Activated CD8-positive, alpha-beta memory T cell treated with anti-CD3 and anti-CD28 coated beads, Interleukin-2, amount 50 U/mL, for 4 hours (primary cell): ENCODE measurements at places on chromosomes 6 and 20.

- peak; percentile 18 for DNase-seq
Observed at GRCh38 chr6:156396791-156397418, 380.3 kb upstream of the ARID1B start.

DNA sequence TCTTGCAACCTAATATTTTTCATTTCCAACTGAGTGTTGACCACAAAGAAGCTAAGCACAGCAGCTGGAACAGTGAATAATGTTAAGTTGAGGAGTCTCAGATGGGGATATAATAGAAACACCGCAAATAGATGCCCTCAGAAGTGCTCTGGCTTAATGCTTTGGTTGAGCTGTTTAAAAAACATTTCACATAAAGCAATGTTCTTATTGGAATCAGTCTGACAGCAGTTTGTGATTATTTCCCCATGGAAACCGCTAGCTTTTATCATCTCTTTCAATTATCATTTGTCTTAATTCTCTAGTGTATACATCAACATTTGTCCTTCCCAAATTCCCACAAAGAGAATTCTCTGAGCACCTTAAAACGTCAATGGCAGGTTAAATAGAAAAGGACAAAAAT, 30.8 kb downstream of the METTL24 start:
- DNase-seq = no peak

- DNase-seq = peak; percentile 68
Observed at GRCh38 chr20:62805155-62805710, 598 bp downstream of the OGFR start.

DNA sequence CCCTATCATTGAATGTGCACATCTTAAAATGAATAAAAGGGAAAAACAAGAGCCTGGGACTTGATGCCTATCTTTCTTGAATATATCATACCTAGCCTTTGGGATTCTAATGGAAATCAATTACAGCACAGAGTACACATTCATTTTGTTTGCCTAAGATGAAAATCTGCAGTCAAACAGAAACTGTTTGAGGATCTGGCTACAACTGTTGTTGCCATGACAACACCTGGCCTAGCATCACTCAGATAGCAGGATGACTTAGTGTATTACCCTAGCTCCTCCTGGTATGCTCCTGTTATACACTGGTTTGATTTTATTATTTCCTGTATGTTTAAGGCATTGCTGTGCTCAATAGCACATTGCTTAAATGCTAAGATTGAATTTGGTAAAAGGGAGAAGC, 71.5 kb upstream of the LAMP5 start:
- DNase-seq = no peak

GRCh38 chr20:33835615-33836172, 24.5 kb downstream of the CHMP4B start:
- DNase-seq = no peak

DNA sequence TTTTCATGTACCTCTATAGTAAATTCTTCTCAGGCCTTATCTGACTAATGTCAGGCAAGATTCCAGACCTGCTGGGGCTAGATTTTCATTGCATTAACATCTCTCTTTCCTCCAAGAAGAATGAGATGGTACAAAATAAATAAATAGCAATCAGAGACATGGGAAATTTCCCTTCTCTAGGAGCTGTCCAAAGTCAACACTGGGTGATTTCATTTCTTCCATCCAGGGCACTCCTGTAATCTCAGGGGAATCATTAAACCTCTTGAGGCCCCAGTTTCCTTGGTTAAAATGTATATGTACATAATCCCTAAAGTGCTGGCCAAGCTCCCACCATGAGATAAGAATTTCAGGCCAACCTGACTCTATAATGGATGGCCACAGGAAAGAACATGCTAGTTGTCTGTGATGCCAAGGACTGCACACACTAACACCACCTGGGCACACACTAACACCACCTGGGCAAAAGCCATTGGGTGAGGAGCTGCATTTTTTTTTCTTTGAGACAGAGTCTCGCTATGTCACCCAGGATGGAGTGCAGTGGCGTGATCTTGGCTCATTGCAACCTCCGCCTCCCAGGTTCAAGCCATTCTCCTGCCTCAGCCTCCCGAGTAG, 912 bp downstream of the IL17F start:
- DNase-seq = no peak

- no peak for DNase-seq
Observed at GRCh38 chr6:36263390-36264000, 6.4 kb upstream of the PNPLA1 start.

GRCh38 chr6:141290941-141291721, 841.6 kb upstream of the GJE1 start:
- DNase-seq = no peak

GRCh38 chr20:24422091-24422760, 47.2 kb upstream of the SYNDIG1 start:
- DNase-seq = no peak

GRCh38 chr20:52172392-52173047, 19.1 kb downstream of the ZFP64 start:
- no peak for DNase-seq

DNA sequence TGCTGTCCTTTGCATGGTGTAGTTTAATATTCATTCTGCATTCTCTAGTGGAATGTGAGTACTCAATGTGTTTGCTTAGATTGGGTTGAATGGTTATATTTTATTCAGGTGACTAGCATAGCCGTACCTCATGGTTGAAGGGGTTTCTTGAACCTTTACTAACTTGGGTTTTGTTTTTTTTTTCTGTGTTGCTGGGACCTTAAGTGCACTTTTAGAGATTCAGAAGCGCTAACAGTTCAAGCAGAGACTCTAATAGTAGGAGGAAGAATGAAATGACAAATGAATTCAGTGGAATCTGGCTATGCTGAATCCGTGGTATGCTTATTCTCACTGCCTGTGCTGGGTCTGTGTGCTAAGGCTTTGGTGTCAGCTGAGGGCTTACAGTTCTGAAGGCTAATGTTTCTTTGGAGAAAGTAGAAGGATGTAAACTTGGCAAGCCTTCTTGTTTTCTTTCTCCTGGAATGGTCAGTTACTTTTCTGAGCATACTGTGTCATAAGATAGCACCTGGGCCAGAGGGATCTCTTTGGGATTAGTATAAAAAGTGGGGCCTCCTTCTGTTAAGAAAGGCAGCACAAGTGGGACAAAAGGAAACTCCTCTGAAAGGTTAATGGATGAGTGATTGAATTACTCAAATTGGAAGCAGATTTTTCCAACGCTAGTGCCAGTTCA, 28.7 kb downstream of the RNF144B start:
- DNase-seq = no peak

GRCh38 chr6:152364866-152365265, 272.3 kb downstream of the SYNE1 start:
- no peak for DNase-seq

DNA sequence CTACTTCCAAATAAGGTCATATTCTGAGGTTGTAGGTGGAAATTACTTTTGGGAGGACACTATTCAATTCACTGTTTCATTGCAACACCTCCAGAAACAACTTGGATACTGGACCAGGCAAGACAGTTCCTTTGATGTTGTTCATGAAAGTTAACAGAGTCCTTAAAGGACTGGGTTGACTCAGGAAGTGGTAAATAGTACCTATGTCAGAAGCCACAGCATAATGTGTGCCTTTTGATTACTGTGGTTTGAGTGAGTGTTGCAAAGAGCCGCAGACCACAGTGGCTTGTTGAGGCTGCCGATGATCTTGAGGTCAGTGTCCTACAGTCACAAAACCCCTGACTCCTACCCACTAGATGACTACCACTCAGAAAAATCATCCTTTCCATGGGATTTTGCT, 10.9 kb downstream of the IL20RA start:
- peak; percentile 39 for DNase-seq

GRCh38 chr6:44116641-44117382, 10.4 kb downstream of the MRPL14 start:
- no peak for DNase-seq

GRCh38 chr6:26088344-26088743, 1.1 kb downstream of the HFE start:
- no peak for DNase-seq

- no peak for DNase-seq
Observed at GRCh38 chr6:21309807-21310221, 283.7 kb upstream of the SOX4 start.

DNA sequence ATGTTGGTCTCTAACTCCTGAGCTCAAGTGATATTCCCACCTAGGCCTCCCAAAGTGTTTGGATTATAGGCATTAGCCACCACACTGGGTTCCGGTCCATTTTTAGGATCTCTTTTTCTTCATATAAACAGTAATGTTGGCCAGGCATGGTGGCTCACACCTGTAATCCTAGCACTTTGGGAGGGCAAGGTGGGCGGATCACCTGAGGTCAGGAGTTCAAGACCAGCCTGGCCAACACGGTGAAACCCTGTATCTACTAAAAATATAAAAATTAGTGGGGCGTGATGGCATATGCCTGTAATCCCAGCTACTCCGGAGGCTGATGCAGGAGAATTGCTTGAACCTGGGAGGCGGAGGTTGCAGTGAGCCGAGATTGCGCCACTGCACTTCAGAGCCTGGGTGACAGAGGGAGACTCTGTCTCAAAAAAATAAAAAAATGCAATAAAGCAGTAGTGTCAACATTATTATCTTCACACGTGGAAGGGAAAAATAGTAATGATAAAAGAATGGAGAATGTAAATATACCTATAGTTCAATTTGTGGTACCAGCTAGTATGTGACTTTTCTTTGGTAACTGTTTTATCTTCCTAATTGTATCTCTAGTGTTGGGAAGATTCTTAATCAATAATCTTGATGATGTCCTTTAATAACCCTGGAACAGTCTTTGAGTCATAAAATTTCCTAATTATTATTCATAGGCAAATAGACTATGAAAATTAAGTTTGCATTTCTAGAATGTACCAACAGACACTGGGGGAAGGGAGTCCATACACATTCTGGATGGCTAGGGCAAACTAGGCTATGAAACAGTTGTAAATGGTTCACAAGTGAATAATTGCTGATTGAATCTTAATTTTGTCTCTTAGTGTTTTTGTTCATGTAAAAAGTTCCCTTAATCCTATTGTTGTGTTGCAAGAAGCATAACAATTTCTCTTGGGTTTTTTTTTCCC, 3.6 kb downstream of the PARD6B start:
- no peak for DNase-seq

- DNase-seq = no peak
Observed at GRCh38 chr6:110664933-110665332, 150.3 kb downstream of the CDK19 start.

GRCh38 chr6:68975064-68975463, 340.0 kb downstream of the ADGRB3 start:
- DNase-seq = no peak

GRCh38 chr6:158002951-158003853, 21.5 kb downstream of the SYNJ2 start:
- DNase-seq = no peak

DNA sequence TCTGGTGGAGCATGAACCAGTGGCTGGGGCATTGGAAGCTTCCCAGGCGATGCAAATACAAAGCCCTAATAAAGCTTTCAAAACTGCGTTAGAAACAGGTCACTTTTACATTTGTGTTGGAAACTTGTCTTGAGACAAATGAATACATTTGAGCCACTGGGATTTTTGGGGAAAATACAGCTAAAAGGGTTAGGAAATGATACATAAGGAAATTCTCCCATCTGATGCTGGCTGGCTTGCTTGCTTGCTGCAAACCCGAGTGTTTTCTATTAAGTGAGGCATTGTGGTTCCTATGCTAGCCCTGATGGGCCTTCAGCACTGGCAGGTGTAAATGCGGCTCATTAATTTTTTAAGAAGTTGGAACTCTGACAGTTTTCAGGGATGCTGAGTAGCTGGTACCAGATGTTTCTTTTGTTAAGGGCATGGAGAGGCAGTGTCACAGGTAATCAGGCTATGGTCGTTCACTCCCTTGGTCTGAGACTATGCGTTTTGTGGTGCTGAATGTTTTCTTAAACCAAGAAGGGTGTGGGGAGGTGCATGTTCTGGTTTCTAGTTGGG, 35.2 kb downstream of the RREB1 start:
- DNase-seq = no peak

DNA sequence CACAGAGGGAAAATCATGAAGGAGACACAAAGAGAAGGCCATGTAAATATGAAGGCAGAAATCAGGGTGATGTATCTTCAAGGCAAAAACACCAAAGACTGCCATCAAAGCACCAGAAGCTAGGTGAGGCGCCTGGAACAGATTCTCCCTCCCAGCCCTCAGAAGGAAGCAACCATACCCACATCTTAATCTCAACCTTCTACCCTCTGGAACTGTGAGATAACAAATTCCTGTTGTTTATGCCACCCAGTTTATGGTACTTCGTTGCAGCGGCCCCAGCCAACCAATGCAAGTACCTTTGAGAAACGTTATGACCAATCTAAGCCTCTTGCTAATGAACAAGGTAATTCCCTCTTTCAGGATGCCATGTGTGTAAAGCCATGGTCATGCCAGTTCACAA, 66.2 kb upstream of the STXBP5 start:
- no peak for DNase-seq

- DNase-seq = no peak
Observed at GRCh38 chr6:43215066-43215465, 14.2 kb downstream of the DNPH1 start.

GRCh38 chr20:23995905-23996666, 7.5 kb upstream of the GGTLC1 start:
- DNase-seq = peak; percentile 68

- no peak for DNase-seq
Observed at GRCh38 chr20:4230651-4231050, 215.3 kb upstream of the RNF24 start.

DNA sequence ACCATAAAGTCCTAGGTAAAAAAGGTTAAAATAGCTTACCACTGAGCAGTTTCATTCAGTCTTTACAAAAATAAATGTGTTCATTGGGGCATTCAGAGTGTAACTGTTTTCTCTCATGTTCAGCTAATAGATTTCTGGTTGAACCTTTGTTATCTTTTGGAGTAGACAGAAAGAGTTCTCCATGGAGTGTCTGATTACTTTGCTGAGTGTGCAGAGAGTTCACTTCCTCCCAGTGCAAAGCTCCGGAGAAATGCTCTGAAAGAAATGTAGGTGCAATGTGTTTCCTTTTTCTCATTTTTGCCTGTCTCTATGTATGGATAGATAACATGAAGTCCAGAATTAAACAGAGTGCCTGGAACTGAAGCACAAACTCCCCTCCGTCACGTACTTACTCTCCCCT, 52.6 kb downstream of the JAG1 start:
- no peak for DNase-seq

GRCh38 chr6:109526905-109527628, 44.0 kb upstream of the ZBTB24 start:
- DNase-seq = peak; percentile 41

DNA sequence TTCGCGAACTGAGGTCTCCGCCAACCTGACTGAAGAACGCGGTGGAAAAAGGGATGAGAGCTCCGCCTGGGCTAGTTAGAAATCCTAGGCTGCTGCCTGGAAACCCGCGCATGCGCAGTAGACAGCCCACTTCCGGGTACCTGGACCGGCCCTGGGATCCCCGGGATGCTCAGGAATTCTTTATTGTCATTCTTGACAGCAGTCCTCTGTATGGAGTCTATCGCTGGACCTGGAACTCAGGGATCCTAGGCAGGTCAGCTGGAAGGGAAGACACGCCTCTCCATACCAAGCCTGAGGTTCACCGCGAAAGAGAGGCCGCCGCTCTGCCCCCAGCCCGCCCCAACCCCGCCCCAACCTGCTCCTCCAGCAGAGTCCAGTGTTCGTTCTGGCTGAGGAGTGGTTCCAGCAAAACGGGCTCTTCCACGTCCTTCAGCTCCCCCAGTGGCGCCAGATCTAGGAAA, 1379.2 kb upstream of the DEFB115 start:
- no peak for DNase-seq
